ENCODE measurements at places on chromosomes 16 and 17. TPM values are rescaled to one million over a fixed set of nuclear protein-coding genes. Genes with fewer than 3 reads are reported as not detected.
A peak's percentile ranks its signal among the peaks of the same experiment; 100 is the strongest.

The C17orf78 gene
- polyA plus RNA-seq: not detected

The PRSS53 gene
- polyA plus RNA-seq: 0.58 TPM

The ASPHD1 gene
- polyA plus RNA-seq: 115 TPM

The HOXB13 gene
- not detected for polyA plus RNA-seq

The UNC13D gene
- 1.8 TPM for polyA plus RNA-seq

The PRR35 gene
- not detected for polyA plus RNA-seq

The SLC35G6 gene
- polyA plus RNA-seq: not detected

DNA sequence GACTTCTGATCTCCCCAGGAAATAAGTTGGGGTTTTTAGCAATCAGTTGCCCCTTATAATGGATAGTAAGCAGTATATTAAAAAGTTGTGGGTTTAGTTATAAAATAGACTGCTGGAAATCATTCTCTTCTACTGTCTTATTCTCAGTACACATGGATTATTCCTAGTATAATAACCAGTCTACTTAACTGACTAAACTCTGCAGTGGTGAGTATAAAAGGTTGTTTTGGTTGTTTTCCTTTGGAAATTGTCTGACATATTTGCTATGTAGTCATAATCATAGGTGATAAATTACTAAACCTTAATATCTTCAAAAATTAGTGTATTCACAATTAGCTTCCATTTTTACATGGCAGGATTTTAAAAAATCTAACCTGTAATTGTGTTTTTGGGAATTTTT, 31.4 kb downstream of the CTCF start:
- DNase-seq: no peak

DNA sequence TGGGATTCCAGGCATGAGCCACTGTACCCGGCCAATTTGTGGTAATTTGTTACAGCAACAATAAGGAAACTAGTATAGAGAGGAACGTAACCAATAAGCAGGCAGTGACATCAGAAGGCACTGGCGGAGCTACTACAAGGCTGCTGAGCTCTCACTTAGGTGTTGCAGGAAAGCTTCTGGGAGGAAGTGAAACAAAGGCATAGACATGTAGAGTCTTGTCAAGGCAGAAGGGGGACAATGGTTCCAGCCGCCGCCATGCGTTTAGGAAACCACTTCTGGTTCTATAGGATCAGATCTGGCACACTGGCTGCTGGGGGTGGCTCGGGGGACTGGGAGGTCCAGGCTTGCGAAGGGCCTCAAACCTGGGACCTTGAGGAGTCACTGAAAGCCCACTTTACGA, 9.4 kb upstream of the CPSF4L start:
- DNase-seq: no peak

GRCh38 chr16:85057948-85058347, 30.4 kb downstream of the KIAA0513 start:
- DNase-seq: peak; percentile 36

DNA sequence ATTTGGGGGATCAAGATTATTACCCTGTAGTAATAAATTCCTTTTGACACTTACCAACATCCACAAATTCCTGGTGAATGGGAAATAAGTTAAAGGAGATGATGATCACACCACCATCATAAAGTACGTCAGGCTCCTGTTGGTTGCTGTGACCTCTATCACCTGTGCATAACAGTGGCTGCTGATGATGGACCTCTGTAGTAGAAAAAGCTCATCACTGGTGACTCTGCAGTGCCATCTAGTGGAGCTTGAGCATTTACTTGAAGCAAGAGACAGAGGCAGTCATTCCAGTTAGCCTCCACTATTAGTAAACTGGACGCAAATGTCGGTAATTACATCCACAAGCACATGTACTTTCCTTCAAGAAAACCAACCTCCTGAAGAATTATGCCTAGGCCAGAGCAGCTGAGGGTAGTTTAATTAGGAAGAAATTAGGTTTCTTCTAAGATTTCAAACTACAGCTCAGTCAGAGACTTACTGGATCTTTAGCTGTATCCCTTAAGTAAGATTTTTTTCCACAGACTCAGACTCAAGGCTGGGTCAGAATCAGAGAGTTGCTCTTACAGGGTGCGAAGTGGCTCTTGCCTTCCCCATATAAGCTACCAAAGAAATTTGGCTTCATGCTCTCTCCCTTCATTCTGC, 39.3 kb downstream of the CYB561 start:
- peak; percentile 94 for DNase-seq

- DNase-seq: no peak
Measured at GRCh38 chr16:55062442-55062841, 131.8 kb downstream of the IRX5 start.

DNA sequence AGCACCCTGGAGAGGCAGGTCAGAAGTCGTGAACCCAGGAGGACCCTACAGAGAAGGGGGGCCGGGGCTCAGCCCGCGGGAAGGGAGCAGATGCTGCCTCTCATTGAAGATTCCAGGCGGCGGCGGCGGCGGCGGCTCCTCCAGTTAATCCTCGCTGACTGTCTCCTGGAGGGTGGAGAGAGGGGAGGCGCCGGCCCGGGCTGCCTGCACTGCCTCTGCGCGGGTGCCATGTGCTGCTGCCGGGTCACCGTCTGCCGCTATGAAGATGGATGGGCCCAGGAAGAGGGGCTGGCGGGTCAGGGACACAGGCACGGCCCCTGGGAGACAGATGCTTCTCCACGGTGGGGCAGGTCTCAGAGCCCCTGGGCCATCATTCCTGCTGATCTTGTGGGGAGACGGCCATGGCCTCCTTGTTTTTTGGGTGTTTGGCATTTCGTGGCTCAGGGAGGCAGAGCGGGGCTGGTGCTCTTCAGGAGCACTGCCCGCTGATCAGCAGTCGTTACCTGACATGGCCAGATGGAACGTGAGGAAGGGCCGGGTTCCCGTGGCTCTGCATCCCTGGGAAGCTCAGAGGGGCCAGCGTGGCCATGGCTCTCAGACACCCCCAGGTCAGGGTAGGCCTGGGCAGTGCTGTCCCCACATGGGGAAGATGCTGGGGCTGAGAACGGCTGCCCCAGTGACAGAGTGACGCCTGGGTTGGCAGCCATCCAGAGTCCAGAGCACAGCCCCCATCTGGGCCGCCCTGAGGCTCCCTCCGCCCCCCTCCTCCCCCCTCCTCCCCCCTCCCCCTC, 36.1 kb downstream of the GINS2 start:
- DNase-seq: peak; percentile 90

GRCh38 chr17:11490171-11490755, 108.0 kb upstream of the DNAH9 start:
- DNase-seq: peak; percentile 53

DNA sequence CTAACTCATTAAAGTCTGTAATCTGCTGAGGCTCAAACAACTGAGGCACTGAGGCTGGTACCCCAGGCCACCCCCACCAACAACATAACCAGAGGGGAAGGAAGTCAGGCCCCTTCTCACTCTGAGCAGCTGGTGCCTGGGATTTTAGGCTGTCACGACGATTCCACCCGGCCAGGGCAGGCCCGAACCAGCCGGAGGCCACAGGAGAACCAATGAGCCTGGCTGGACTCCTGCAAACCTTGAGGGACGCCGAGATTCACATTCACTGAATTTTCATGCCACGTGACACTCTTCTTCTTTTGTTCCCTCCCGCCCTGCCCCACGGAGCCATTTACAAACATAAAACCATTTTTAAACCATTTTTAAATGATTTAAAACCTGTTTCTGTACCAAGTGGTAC, 48.1 kb downstream of the RPH3AL start:
- DNase-seq: peak; percentile 75

- DNase-seq: no peak
Measured at GRCh38 chr16:11020388-11020787, 76.0 kb downstream of the CLEC16A start.

GRCh38 chr17:62126292-62126691, 61.2 kb upstream of the MED13 start:
- no peak for DNase-seq

GRCh38 chr16:82945420-82946101, 318.8 kb downstream of the CDH13 start:
- DNase-seq: no peak

DNA sequence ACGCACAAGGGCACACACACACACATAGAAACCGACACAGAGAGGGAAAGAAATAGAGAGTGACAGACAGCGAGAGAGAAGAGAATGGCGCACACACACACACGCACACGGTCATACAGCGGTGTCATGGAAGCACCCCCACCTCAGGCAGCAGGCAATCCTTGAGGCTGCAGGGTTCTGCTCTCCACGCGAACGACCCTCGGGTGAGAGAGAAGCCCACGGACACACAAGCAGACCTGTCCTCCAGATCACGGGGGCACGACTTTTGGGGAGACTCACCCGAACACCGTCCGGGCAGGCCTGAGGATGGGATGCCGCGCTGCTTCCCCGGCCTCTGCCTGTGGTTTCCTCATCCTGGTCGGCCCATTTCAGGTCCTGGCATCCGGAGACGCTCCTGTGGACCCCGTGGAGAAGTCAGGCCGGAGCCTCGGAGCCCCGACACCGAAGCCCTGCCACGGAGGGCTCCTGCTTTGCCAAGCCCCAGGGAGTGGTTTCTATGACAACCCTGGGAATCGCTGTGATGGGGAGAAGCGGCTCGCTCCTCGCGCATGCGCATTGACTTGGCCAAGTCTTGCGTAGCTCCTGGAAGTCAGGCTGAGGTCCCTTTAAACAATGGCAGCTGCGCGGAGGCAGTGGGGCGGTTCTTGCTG, 118.2 kb upstream of the KCNJ18 start:
- peak; percentile 95 for DNase-seq

GRCh38 chr16:80167657-80168390, 373.0 kb upstream of the DYNLRB2 start:
- DNase-seq: no peak

GRCh38 chr16:79092846-79093245, 507.7 kb downstream of the MAF start:
- DNase-seq: no peak

DNA sequence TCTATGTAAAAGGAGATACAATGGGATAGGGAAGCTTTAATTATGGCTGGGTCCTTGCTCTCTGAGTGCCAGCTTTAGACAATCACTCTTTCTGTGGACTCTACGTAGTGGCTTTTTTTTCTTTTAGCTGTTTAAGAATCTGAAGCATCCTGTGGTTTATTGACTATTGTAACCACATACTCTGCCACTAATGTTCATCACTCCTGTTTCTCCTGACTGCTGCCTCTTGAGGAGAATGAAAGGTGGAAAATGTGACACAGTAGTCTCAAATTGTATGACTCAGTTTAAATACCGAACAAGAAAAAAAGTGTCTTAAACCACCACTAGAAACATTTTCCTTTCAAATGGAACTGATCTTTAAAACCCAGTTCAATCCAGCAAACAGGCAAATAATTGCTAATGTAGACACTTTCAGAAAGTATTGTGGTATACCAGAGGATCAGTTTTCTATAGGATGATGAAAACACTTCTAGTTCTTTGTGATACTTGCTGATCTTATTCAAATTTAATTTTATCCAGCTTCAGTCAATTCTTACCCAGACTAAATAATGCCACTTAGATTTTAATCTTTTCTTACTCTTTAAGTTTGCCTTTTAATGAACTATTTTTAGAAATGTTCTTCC, 302.7 kb upstream of the PMFBP1 start:
- DNase-seq: no peak

GRCh38 chr17:40433551-40434415, 9.5 kb upstream of the IGFBP4 start:
- DNase-seq: peak; percentile 48

DNA sequence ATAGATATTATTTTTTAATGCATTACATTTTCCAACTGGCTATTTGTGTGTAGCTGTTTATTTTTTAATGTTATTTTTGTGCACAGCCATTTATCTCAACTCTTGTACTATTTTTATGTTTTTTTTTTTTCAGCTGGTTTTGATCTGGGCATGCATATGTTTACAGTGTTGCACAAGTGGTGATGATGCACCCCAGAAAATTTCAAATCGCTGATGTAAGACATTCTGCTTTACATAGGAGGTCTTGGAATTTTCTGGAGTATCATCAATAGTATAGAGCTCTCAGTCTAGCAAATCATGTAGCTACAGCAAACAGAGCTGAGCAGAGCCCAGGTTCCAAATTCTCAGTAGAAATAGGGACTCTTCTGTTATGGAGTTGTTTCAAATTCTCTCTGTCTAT, 30.2 kb downstream of the CACNG5 start:
- DNase-seq: no peak

DNA sequence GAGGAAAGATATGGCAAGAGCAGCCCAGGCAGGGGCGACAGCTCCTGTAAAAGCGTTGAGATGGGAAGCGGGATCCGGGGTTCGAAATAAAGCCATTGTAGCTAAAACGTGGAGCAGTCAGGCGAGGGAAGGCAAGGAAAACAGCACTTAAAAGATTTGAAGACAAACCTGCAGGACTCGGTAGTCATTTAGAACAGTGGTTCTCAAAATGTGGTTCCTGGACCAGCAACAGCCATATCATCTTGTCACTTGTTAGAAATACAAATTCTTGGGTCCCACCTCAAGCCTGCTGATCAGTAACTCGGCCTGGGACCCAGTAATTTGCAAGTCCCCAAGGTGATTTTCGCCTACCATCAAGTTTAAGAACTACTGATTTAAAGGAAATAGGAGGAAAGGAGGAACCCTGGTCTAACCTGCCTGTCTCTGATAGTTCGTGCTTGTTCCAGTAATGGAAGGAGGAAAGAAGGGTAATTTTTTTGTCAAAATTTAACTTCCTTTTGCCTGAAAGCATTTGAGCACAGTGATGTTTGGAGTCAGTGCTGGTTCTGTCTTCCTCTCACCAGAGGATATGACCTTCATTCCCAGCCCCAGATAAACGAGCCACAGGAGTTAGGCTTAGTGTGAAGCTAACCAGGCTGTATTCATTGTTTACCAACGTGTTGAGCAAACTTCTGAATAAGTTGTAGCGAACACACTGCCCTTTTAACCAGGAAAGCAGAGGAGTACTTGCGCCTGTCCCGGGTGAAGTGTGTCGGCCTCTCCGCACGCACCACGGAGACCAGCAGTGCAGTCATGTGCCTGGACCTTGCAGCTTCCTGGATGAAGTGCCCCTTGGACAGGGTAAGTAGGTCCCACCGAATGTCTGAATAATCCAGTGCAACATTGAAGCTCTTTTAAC, 1.1 kb downstream of the ORC6 start:
- peak; percentile 5 for DNase-seq

- no peak for DNase-seq
Measured at GRCh38 chr17:77163001-77163400, 22.2 kb downstream of the SEC14L1 start.

DNA sequence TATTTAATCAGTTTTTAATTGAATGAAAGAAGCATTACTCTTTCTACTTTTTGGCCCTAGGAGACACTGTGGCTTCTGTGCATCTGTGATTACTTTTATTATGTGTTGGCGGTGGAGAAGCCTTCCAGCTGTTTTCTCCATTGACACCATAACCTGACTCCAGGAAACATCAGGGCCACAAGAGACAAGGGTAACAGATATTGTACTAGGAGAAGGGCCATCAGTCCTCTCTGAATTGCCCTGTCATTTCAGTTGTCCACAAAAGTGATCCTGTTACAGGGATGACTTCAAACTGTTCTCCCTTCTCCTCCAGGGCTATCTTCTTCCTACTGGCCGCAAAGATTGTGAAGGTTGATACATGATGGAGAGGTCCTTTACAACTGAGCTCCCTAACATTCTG, 14.6 kb downstream of the KRT39 start:
- peak; percentile 41 for DNase-seq

GRCh38 chr16:7834771-7835431, 502.3 kb downstream of the RBFOX1 start:
- DNase-seq: peak; percentile 48

- peak; percentile 81 for DNase-seq
Measured at GRCh38 chr17:57747221-57748017, 2.3 kb upstream of the CCDC182 start.

Data from brain (organoid and tissue), 16 donors.